ENCODE measurements at places on chromosomes 3 and 15. TPM values are rescaled to one million over a fixed set of nuclear protein-coding genes. Genes with fewer than 3 reads are reported as not detected.

DNA sequence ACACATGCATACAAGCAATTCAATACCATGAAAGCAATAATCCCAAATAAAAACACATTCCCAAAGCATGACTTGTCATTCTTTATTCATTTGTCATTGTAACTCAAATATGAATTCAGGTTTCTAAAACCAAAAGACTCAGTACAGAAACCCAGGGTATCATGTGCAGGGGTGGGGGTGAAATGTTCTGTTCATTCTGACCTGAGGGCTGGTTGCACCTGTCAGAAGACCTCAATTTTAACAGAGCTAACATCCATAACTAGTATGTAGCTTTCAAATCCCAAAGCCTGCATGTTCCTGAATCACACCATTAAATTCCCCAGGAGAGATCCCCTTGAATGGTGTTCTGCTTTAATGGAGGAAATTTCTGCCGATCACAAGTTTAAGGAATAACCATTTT, 738.7 kb downstream of the MCTP2 start:
- H3K4me1 ChIP-seq, result no peaks in the 10 kb centered on the region
- DNase-seq, result no peak
- H3K4me3 ChIP-seq, result no peak overlapping the region

DNA sequence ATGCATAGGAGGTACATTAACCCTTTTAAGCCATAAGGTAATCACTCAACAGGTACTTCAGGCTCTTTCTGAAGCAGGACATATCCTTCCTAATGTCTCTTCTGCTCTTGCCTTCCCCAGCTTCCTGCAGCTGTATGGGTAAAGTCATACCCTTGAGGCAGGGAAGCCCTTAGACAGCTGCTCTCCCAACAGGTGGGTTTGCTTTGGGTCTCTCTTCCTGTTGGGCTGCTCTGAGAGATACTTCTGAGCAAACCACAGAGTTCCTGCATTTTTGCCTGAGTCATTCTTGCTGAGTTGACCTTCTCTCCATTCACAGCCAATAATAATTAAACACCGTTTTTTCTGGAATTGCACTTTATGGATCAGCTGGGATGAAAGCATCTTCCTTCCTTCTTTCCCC, 2.0 kb upstream of the TRAT1 start:
- H3K27ac ChIP-seq, result peak overlapping the region; percentile 70
- H3K36me3 ChIP-seq, result no peaks in the 10 kb centered on the region
- DNase-seq, result peak; percentile 67
- peak overlapping the region; percentile 16 for H3K4me3 ChIP-seq
- no peaks in the 10 kb centered on the region for H3K27me3 ChIP-seq

DNA sequence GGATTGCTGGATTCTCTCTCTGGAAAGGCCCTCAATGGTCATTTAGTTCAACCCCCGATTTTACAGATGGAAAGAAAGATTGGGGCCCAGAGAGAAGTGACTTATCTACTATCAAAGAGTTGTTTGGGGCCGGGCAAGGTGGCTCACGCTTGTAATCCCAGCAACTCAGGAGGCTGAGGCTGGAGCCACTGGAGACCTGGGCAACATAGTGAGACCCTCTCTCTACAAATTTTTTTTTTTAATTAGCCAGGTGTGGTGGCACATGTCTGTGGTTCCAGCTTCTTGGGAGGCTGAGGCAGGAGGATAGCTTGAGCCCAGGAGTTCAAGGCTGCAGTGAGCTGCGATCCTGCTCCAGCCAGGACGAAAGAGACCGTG, 5.2 kb upstream of the USP3 start:
- no peak overlapping the region for H3K4me3 ChIP-seq
- H3K36me3 ChIP-seq, result no peaks in the 10 kb centered on the region
- peaks cover 33% of the 10 kb centered on the region for H3K27me3 ChIP-seq
- peak overlapping the region; percentile 65 for H3K27ac ChIP-seq
- DNase-seq, result no peak
- peaks cover 16% of the 10 kb centered on the region for H3K4me1 ChIP-seq

- no peak overlapping the region for H3K4me3 ChIP-seq
- DNase-seq, result no peak
- no peaks in the 10 kb centered on the region for H3K27me3 ChIP-seq
- H3K4me1 ChIP-seq, result peaks cover 6% of the 10 kb centered on the region
- peaks cover 25% of the 10 kb centered on the region for H3K36me3 ChIP-seq
Observed at GRCh38 chr3:4736284-4736861, 242.9 kb upstream of the BHLHE40 start.

DNA sequence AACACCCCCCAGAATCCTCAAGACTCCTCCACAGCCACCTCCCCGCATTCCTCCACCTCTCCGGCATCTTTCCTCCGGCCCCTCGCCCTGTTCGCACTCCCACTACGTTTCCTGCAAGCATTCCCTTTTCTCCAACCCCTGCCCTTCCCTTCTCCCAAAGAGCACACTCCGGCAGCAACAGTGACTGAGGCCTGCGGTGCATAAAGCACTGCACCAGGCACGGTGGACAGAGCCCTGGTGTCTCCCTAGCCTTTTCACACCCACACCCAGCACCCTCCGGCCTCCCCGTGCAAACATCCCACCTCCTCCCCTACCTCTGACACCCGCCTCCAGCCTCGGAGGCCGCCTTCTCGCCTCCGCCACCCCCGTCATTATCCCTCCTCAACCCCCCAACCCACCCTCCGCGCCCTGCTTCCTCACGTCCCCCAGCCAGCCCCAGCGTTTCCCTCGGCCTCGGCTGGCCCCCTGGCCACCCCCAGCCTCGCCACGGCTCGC, 577 bp downstream of the ZNF148 start:
- peak overlapping the region; percentile 71 for H3K27ac ChIP-seq
- peak overlapping the region; percentile 91 for H3K4me3 ChIP-seq
- DNase-seq, result peak; percentile 22
- H3K27me3 ChIP-seq, result no peaks in the 10 kb centered on the region
- H3K4me1 ChIP-seq, result peaks cover 14% of the 10 kb centered on the region

GRCh38 chr3:149401212-149401925, 23.9 kb upstream of the TM4SF1 start:
- no peaks in the 10 kb centered on the region for H3K36me3 ChIP-seq
- H3K27me3 ChIP-seq, result no peaks in the 10 kb centered on the region
- no peak for DNase-seq
- H3K4me3 ChIP-seq, result no peak overlapping the region
- H3K4me1 ChIP-seq, result no peaks in the 10 kb centered on the region
- H3K27ac ChIP-seq, result no peak overlapping the region

DNA sequence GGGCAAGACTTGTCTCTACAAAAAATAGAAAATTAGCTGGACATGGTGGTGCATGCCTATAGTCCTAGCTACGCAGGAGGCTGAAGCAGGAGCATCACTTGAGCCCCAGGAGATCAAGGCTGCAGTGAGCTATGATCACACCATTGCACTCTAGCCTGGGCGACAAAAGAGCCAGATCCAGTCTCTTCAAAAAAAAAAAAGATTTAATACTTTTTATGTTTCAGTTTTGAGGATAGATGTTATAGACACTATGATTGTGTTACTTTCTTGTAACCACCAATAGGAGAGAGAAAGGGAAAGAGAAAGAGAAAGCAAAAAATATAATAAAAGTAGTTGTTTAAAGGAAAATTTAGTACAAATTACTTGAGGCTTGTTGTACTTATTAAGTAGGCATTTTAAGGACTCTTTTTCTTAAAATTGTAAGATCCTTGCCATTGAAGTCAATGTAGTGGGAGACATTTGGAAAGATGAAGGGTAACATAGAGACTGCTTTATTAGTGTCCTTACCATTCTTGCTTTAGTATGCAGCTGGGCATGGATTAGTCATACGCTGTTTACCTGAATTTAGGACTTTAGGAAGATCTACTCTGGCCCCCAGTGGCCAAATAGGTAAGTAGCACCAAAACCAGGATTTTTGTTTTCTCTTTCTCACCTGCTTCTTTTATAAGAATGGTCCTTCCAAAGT, 35.1 kb upstream of the ZDHHC23 start:
- H3K27ac ChIP-seq, result no peak overlapping the region
- H3K27me3 ChIP-seq, result no peaks in the 10 kb centered on the region
- DNase-seq, result peak; percentile 53
- no peaks in the 10 kb centered on the region for H3K36me3 ChIP-seq
- no peak overlapping the region for H3K4me3 ChIP-seq

- H3K4me3 ChIP-seq, result no peak overlapping the region
- H3K27me3 ChIP-seq, result no peaks in the 10 kb centered on the region
- H3K27ac ChIP-seq, result no peak overlapping the region
- H3K36me3 ChIP-seq, result no peaks in the 10 kb centered on the region
Observed at GRCh38 chr15:84914351-84914750, 29.9 kb downstream of the SLC28A1 start.

DNA sequence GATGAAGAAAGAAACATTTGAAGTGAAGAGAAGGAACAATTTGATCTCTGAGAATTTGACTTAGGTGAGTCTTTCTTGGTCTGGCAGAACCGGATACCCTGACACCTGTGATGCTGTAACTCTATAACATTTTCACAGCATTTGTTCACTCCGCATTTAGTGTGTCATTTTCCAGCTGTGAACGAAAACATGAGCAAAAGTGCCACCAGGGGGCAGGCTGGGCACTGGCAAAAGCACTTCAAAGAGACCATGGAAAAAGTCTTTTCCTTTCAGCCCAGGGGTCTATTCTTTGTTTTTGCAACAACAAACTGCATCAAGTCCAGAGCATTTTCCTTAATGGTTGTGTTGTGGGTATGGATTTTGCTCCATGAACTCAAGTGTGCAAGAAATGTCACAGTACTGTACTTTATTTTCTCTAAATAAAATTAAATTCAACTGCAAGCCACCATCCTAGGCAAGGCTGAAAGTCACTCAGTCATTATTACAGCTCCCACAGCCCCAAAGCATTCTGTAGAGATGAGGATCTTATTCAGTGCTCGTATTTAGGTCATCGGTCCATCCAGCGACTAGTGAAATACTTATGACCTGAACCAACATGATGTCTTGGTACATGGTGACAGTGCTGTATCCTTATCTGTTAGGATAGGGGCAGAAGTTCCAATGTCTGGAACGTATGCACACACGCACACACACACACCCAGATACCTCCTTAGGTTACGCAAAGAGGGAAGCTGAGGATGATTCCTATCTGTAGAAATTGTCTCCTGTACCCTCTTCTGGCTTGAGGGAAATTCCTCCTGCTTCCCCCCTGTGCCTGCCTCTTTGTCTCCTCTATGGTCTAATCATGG, 125.5 kb downstream of the GADL1 start:
- no peaks in the 10 kb centered on the region for H3K27me3 ChIP-seq
- H3K36me3 ChIP-seq, result no peaks in the 10 kb centered on the region
- H3K27ac ChIP-seq, result no peak overlapping the region
- H3K4me3 ChIP-seq, result no peak overlapping the region
- peak; percentile 88 for DNase-seq
- no peaks in the 10 kb centered on the region for H3K4me1 ChIP-seq

DNA sequence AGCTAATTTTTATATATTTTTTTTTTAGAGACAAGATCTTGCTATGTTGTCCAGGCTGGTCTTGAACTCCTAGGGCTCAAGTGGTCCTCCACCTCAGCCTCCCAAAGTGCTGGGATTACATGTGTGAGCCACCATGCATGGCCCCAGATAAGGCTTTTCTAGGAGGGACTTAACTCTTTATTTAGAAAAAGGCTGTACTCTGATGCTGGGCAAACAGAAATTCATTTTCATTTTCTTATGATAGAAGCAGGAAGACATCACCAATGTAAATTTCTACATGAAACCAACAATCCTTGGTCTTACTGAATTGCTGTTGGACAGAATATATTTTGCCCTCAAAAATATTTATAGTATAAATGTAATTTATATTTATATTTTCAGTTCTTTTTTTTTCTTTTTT, 9.6 kb downstream of the NIPA1 start:
- H3K36me3 ChIP-seq, result no peaks in the 10 kb centered on the region
- no peak overlapping the region for H3K4me3 ChIP-seq
- no peak overlapping the region for H3K27ac ChIP-seq
- no peak for DNase-seq
- H3K4me1 ChIP-seq, result no peaks in the 10 kb centered on the region
- no peaks in the 10 kb centered on the region for H3K27me3 ChIP-seq

- no peaks in the 10 kb centered on the region for H3K27me3 ChIP-seq
- DNase-seq, result no peak
- H3K4me3 ChIP-seq, result no peak overlapping the region
- H3K27ac ChIP-seq, result no peak overlapping the region
Observed at GRCh38 chr15:77546050-77546501, 86.6 kb downstream of the LINGO1 start.

NANOGP8 gene
- not detected for total RNA-seq

IDH2 gene
- total RNA-seq, result 207 TPM

PRRT3 gene
- total RNA-seq, result 1.4 TPM

CLDN1 gene
- total RNA-seq, result 9.5 TPM

All from thymus (tissue), 14 donors.